Stimulated activated CD4-positive, alpha-beta T cell treated with anti-CD3 and anti-CD28 coated beads, Interleukin-4, amount 100 ng/mL, for 4 hours (primary cell): ENCODE measurements at places on chromosomes 4 and X.

DNA sequence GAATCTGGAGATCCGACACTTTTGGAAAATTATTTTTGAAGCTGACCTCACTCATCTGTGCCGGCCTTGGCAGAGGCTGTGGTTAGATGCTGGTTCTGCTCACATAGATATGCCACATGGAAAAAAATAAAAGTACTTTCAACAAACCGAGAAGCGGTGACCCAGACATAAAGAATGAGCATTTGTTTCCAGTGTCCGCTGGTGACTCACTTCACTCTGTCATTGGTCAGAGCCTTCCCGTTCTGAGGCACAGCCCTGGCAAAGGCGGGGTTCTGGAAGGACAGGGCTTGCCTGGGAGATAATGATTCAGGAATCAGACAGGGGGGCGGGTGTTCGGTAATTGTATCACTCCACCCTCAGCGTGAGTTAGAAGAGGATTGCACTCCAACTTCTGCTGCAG is 172.4 kb upstream of the MXRA5 start:
- DNase-seq: no peak

DNA sequence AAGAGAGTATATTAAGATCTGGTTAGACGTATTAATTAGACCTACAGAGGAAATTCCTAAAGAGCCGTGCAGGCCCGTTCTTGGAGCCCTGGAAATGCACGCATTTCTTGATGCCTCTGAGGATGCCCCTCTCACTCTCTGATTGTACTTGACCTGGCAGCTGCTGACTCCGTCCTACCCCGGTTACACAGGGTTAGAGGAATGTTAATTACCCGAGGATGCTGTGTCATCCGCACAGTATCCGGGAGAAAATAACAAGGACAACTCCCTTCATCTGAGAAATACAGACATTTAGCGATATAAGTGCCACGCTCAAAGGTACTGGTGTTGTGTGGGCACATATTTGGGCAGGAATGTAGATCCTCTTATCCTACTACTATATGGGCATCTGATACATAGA is 404.6 kb upstream of the FAT1 start:
- DNase-seq: no peak

DNA sequence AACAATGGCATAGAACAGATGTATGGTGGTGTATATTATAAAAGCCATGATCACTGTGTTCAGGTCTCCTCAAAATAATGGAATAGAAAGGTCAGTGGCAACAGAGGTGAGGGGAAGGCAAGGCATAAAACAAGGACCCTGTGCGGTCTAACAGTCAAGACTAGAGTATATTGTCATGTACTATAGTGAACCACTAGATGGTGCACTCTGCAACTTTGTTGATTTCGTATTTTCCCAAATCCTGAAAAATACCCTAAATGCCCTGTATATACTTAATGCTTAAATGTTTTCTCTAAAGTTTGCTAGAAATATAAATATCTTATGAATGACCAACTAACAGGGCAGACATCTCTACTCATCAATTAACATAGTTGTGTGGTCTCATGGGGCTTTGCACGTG is 453.0 kb downstream of the PCDH11X start:
- DNase-seq: no peak

DNA sequence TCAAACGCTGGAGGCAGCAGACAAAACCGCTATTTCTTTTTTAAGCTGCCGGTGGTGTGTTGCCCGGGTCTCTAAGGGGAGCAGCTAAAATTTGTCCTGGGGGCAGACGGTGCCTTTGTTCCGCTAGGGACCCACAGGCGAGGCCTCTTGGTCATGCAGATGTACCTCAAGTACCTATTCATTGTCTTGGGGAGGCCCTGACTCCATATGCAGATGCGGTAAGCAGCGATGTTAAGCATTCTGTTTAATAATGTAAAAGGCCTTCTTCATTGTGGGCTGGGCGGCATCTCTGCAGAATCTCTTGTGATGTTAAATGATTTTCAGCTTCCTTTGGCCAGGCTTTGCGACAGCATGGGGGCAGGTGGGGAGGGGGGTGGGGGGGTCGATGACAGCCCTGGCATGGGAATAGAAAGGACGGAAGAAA is 98.9 kb upstream of the PJA1 start:
- DNase-seq: no peak

DNA sequence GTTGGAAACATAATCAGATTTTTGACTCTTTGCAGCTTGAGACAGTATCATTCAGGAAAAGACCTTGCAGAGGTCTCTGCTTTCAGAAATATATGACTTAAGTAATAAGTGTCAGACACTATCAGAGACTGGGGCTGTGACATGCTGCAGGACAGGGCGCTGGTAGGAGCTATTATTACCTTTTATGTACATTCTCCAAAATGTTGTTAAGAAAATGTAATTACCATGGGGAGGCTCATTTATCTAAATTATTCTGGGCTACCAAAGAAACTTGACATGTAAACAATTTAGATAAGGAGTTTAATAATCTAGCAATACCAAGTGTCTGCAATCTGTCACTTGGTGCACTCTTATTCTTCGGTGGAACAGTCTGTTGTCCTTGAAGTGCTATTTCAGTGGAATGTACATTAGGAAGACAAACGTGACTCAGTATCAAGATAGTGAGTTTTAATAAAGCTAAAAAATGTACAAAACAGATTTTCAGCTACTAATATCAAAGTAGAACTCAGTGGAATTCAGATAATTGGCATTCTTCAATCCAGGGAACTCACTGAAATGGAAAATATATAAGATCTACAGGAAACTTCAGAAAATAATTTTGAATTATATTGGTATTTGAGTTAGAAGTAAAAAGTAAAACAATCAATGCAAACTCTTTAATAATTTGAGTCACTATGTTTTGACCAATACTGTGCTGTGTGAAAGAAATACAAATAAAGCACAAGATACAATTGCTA is 214.5 kb downstream of the KCNIP4 start:
- no peak for DNase-seq
